ENCODE measurements at places on chromosomes 11 and 22.

GRCh38 chr11:94700622-94701021 lies 67.5 kb upstream of the AMOTL1 start:
- no peak for DNase-seq

- DNase-seq: no peak
These were observed 11.5 kb upstream of the AIFM3 start for GRCh38 chr22:20955548-20955947.

DNA sequence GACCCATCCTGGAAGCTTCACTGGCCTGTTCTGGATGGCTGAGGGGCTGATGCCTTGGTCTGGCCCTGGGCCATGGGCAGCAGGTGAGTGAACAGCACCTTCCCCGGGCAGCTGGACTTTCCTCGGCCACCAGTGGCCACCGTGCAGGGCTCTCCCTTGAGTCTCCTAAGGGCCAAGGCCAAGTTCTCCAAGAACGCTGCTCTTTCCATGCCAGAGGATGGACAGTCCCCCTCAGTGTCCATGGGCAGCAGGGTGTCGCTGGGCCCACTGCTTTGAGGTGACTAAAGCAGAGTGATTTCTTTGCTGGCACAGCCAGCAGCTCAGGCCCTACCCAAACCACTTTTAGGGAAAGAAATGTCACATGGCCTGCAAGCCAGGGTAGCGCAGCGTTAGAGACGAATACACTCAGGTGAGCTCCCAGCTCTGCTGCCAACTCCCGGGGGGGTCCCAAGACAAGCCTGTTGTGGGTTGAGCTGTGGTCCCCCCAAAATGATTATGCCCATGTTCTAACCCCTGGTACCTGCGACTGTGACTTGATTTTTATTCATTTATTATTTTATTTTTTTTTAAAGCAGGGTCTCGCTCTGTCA lies 3.3 kb upstream of the CARS1 start:
- DNase-seq: no peak

DNA sequence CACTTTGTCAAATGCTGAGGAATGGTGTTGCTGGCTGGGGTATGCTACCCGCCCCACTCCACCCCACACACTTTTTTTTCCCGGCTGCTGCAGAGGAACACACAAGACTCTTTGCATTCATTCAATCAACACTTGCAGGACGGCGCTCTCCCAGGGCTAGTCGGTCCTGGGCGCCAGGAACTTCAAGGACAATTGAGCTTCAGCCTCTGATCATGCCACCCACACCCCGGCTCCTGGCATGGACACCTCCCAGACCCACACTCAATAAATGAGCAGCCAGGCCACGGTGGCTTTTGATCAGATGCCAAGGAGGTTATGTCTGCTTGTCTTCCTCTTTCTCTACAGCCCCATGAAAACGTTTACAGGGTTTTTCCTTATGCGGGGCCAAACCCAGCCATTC lies 19.8 kb downstream of the TPST2 start:
- no peak for DNase-seq

DNA sequence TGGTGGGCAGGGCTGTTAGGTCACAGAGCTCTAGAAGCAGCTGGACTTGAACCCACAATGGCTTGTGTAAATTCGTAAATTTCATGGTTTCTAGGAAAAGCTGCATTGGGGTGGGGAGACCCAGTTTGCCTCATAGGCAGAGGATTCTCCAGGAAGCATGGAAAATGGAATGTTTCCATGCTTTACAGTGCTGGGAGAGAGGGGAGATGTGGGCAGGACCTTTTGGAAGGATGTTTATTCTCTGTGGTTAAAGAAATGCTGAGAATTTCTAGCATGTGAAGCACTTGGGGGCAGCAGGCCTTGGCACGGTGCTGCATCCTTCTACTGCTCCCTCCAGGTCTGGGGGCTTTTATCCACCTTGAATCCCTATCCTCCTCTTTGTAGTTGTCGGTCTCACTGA lies 46.3 kb downstream of the TRAF6 start:
- DNase-seq: no peak

- no peak for DNase-seq
These were observed 4.3 kb downstream of the TOB2 start for GRCh38 chr22:41442240-41442792.

GRCh38 chr11:131688048-131688693 lies 317.8 kb downstream of the NTM start:
- no peak for DNase-seq

DNA sequence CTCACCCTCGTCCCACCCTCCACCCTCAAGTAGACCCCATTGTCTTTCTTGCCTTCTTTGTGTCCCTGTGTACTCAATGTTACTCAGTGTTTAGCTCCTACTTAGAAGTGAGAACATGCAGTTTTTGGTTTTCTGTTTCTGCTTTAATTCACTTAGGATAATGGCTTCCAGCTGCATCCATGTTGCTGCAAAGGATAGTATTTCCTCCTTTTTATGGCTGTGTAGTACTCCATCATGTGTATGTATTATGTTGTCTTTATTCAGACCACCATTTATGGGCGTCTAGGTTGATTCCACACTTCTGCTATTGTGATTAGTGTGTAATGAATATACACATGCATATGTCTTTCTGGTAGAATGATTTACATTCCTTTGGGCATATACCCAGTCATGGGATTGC lies 73.6 kb downstream of the SIK2 start:
- DNase-seq: no peak

DNA sequence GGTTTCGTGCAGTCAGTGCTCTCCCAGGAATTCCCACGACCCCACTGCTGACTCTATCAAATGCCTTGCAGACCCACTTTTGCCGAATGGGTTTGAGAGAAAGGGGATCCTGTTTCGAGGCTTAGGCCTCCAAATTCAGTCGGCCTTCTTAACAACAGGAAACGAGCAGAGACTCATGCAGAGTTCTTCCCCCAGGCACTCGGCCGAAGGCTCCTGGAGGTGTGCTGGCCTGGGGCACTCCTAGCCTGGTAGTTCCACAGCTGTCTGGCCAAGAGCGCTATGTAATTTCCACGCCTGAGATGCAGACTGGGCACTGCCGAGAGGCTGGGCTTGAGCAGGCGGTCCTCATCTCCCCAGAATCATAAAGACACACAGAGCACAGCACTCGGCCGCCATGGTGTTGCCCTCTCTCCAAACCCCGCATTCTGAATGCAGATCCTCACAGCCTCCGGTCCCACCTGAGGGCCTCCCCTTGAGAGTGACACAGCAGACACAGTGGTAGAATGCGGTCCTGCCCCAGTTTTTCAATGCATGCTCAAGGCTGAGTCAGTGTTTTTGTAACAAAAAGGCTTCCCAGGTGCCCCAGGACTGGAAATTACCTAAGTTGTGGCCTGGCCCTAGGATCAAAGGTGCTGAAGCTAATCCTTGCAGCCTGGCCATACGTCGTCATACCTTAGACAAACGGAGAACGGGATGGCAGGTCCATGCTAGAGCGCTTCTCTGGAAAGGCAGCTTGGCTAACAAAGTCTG lies 30.2 kb upstream of the BID start:
- no peak for DNase-seq

DNA sequence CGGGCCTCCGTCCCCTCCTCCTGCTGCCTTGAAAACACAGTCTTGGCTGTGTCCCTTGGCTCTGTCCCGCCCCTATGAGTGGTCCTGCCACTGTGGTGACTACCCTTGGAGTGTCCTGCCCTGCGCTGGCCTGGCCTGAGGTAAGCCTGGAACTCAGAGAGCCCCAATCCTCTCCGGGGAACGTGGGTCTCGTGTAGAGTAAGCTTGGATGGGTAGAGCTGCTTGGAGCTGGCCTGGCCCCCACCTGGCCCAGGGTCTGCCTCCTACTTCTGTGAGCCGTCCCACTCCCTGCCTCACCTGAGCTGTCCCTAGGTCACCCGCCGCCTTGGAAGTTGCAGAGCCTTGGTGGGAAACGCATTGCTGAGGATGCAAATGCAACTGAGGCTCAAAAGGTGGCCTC lies 347.1 kb downstream of the CTTN start:
- no peak for DNase-seq

DNA sequence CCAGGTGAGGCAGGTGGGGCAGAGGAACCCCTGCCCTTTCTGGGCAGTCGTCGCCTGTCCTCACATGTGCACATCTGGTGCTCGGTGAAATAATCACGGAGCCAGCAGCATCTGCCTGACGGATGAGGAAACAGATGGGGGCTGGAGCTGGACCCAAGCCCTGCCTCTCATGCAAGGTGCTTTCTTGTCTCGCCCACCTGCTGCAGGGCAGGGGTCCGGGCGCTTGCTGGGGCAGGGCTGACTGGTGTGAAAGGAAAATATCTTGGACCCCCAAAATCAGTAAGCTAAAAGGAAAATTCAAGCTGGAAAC lies 3.3 kb downstream of the ALDH3B2 start:
- DNase-seq: no peak

DNA sequence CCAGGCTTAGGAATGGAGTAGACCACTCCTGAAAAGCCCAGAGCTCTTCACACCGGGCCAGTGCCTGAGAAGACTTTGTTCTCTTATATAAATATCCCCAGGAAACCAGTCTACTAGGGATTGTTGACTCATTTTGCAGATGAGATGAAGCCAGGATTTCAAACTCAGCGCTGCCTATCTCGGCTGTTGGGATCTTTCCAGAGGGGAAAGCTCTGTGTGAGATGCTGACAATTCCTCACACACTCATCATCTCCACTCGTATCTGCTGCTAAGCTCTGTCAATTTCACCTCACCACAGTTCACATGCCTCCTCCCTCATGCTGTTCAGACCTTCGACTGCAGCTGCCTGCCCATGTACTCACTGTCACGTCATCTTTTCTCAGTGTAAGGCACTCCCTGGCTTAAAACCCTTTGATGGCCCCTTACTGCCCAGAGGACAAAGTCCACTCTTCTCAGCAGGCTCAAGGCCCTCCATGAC lies 12.5 kb downstream of the USH1C start:
- no peak for DNase-seq

- no peak for DNase-seq
These were observed 27.6 kb upstream of the BMAL1 start for GRCh38 chr11:13249992-13250391.

GRCh38 chr22:20653012-20653794 lies 120.7 kb upstream of the SERPIND1 start:
- DNase-seq: no peak

DNA sequence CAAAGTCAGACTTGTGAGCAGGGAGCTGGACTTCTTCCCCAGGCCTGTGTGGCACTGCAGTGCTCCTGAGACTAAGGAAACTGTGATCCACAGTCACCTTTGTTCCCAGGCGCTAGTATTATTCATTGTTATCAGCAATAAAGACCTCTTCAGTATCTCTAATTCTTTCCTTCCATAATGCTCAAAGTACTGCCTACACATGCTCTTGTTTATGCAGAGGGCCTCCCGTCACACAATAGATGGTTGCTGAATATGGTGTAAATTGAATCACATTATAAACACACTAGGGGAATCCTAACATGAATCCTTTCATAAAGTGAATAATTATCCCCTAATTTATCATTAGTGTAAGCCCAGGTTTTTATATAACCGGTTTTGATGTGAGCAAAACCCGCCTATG lies 493.3 kb downstream of the BUD13 start:
- no peak for DNase-seq

DNA sequence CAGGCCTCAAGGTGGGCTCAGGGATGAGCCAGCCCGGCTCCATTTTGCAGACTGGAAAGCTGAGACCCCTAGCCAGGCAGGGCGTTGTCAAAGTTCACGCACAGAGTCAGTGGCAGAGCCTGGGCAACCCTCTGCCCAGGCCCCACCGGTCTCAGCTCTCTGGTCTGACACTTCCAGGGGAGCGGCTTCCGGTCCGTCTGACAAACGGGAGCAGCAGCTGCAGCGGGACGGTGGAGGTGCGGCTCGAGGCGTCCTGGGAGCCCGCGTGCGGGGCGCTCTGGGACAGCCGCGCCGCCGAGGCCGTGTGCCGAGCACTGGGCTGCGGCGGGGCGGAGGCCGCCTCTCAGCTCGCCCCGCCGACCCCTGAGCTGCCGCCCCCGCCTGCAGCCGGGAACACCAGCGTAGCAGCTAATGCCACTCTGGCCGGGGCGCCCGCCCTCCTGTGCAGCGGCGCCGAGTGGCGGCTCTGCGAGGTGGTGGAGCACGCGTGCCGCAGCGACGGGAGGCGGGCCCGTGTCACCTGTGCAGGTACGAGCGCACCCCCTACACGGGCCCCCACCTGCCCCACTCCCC lies 36.0 kb downstream of the CD6 start:
- DNase-seq: no peak

- DNase-seq: no peak
These were observed 166.2 kb downstream of the LDLRAD3 start for GRCh38 chr11:36109850-36110606.

GRCh38 chr11:73320763-73321603 lies 12.9 kb downstream of the ARHGEF17 start:
- DNase-seq: no peak

- DNase-seq: no peak
These were observed 96.5 kb downstream of the NXPE2 start for GRCh38 chr11:114774599-114775361.

- no peak for DNase-seq
These were observed 14.0 kb downstream of the P4HA3 start for GRCh38 chr11:74297484-74297883.

- no peak for DNase-seq
These were observed 44.7 kb downstream of the FLRT1 start for GRCh38 chr11:64080390-64080789.

DNA sequence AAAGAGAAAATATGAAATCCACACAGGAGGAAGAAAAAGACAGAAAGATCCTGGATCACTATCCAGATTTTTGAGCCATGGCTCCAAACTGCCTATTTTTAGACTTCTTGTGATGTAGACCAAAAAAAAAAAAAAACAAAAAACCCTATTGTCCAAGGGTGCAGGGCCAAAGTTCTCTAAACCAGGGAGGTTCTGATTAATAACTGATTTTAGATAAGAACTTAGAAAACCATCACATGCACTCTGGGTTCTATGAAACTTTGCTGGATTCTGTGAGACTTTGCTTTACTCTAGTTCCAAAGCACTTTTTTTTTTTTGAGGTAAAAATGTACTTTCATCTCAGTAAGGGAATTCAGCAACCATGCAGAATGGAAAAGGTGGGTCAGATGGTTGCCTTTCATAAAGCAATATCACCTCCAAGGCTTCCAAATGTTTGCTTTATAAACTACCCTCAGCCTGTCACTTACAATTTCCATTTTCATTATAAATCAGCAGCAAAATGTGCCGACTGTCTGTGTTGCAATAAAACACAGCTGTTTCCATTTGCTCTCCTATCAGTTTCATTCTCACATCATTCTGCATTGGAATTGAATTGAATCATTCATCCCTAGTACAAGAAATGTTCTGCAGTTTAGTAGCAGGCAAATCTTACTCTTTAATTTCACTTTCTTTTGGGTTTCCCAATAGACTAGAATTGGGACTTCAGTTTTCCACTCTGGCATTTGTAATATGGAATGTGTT lies 1584.3 kb upstream of the RAG2 start:
- DNase-seq: no peak

DNA sequence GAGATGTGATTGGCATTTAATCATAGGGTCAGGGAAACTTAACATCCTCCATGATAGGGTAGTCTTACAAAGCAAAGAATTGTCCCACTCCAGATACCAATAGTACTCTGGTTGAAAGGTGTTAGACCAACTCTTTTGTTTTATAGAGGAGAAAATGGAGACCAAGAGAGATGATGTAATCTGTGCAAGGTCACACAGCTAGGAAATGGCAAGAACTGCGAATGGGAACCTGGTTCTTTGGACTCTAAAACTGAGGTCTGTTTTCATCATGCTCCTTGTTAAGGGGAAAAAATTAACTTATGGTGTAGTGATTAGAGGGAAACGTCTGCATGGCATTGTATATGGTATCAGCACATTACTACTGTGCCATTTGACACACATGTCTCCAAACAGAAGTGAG lies 171.1 kb downstream of the COMMD9 start:
- DNase-seq: no peak

Data from thymus (tissue), 14 donors.